Midbrain (tissue), 1 donor: ENCODE measurements at places on chromosomes 11 and 22.

- DNase-seq: no peak
These were observed 10.9 kb downstream of the MRGPRF start for GRCh38 chr11:69002110-69002569.

DNA sequence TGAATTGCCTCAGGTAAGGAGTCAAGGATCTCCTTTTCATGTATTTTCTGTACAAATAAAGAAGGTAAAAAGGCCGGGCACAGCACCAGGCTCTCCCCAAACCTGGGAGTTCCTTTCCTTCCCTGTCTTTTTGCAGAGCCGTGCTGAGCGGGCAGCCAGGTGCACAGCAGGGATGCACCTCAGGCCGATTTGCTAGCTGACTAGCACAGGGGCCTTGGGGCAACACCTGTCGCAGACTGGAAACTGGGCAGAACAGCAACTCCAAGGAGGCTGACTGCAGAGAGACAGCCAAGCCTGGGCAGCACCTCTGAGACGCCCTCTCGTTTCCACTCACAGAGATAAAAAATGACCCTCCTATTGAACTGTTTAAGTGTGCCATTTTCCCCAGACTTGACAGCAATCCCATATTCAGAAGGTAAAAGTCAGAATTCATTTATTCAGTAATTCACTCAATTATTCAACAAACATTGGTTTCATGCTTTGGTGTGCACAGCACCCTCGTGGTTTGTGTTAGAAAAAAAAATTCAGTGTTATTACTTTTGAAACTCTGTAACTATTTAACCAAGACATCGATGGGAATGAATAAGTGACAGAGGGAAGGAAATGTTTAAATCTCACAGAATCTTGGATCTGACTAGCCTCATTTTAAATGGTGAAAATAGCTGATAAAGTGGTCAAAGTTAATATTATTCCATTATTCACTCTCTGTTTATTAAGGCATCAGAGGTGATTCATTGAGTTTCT is 120.9 kb downstream of the GALNT18 start:
- DNase-seq: no peak

- DNase-seq: no peak
These were observed 816.3 kb downstream of the NTM start for GRCh38 chr11:132186699-132187098.

- peak; percentile 33 for DNase-seq
These were observed 14.9 kb upstream of the MS4A4A start for GRCh38 chr11:60265373-60266214.

DNA sequence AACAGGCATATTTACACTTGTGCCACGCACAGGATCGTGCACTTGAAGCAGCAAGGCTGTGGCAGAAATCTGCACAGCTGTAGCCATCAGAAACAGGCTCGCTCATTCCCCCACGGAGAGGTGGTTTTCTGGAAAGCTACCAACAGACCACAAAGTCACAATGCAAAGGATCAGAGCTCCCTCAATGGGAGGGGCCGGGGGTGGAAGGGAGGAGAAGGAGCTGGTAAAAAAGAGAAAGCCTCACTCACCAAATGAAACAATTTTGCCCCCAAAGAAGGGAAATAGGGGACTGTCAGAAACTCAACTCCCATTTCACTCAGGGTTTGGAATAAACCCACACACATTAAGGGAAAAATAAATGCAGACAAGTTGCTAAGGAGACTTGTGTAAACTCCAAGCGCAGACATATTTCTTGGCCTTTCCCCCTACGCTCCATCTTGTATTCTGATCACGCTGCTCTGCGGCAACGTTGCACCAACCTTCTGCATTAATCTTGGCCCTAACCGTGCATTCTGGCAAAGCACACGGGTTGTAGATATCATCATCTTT is 43.2 kb upstream of the BLID start:
- peak; percentile 70 for DNase-seq

DNA sequence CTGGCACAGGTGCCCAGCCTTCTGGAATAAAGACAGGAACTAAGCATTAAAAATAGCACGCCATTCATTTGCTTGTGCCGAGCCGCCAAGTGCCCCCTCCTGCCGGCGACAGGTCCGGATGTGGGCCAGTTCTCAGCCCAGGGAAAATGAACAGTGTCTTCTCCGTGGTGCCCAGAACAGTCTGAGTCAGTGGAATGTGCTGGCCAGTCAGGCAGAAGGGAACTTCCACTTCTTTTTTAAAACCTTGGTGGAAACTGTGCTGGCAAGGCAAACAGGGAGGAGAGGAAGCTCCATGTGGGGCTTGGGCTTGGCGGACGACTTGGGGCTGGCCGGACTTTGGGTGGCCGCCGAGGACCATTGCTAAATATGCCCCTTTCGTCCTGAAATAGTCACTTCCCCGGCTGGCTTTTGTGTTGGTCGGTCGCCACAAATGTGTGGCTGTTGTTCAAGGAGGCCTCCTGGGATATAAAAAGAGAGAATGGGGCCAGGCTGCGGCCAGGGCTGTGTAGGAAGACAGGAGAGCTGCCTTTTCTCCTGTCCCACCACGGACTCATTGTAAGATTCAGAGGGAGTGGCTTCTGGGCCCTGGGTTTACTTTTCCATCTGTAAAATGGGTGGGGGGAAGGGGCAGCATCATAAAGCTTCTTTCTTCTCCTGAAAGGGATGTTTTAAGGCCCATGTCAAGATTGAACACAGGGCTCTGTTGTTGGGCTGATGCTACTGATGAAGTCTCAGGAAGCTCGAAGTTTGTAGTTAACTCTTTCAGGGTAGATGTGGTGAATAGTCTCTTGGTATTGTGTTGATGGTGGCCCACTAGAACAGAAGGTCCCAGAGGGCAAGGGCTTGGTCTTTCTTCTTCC is 101.0 kb downstream of the PTPRJ start:
- DNase-seq: peak; percentile 74

- no peak for DNase-seq
These were observed 5.5 kb downstream of the CHRDL2 start for GRCh38 chr11:74725701-74726100.

DNA sequence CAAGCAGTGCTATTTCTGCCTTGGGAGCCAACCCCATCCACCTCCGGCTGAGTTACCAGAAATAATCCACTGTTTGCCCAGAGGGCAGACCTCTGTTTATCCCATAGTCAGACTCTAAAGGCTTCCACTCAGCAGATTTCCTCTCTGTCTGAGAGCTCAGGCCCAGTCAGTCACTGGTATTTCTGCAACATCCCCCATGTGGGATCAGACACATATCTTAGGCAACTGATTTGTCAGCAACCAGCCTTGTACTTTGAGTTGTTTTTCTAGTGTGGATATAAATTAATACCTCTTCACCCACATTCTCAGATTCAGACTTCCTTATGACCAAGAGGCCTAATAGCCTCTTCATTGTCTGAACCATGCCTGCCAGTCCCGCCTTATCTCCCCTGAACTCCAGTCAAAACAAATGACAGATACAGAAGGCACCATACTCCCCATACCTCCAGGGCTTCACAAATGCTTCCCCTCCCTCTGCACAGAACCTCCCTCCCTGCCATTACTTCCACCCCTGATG is 193.6 kb downstream of the FAM76B start:
- DNase-seq: no peak

- no peak for DNase-seq
These were observed 9.8 kb downstream of the PPFIBP2 start for GRCh38 chr11:7523416-7524210.

GRCh38 chr22:35219012-35219411 is 38.3 kb upstream of the HMGXB4 start:
- DNase-seq: no peak

- DNase-seq: no peak
These were observed 323 bp upstream of the PANX1 start for GRCh38 chr11:94128291-94128745.

DNA sequence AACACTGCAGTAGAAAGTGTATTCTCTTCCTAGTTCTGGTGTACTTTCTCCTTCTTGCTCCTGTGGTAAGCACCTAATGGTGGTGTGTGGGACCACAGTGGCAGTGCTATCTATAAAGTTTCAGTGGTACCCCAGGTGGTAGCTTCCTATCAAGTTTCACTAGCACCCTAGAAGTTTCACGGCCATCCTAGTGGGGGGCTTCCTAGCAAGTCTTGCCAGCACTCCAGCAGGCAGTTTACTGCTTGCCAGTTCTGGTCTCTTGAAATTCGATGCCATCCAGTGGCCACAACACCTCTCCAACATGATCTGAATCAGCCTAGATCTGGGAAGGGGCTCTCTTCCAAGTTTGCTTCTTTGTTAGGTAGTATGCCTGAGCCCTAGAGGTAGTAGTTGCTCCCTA is 229.6 kb downstream of the SWAP70 start:
- no peak for DNase-seq

- DNase-seq: no peak
These were observed 14.7 kb upstream of the ARHGAP8 start for GRCh38 chr22:44737406-44738346.

- peak; percentile 69 for DNase-seq
These were observed at the start of gene NPTXR for GRCh38 chr22:38843657-38844314. Gene NPTXR (minus strand): TSS chr22:38844028.

DNA sequence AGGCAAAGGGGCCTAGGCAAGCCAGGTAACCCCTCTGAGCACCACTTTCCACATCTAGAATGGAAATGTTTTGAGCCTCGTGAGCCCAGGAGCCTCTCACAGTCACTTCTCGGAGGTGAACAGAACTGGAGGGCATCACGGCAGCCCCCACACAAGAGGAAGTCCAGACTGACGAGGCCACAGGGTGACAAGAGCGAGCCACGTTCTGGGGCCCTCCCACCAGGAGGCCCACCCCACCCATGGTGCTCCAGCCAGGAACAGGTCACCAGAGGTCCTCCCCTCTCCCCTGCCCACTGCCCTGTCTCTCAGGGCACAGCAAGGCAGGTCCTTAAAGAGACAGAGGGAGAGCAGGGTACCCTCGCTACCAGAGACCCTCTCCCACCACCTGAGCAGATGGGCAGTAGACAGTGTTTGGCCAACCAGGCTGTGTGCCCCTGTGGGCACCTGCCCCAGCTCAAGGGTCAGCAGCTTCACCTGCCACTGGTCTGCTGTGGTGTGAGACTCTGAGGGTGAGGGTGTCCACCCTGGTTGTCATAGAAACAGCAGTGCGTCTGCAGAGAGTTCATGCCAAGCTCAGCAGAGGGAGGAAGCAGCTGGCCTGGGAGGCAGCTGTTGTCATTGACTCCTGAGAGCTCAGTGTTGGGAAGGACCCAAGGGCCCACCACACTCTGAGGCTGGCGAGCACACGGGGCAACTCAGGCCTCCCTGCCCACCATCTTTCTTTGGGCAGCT is 31.4 kb downstream of the RSPH14 start:
- DNase-seq: peak; percentile 14

DNA sequence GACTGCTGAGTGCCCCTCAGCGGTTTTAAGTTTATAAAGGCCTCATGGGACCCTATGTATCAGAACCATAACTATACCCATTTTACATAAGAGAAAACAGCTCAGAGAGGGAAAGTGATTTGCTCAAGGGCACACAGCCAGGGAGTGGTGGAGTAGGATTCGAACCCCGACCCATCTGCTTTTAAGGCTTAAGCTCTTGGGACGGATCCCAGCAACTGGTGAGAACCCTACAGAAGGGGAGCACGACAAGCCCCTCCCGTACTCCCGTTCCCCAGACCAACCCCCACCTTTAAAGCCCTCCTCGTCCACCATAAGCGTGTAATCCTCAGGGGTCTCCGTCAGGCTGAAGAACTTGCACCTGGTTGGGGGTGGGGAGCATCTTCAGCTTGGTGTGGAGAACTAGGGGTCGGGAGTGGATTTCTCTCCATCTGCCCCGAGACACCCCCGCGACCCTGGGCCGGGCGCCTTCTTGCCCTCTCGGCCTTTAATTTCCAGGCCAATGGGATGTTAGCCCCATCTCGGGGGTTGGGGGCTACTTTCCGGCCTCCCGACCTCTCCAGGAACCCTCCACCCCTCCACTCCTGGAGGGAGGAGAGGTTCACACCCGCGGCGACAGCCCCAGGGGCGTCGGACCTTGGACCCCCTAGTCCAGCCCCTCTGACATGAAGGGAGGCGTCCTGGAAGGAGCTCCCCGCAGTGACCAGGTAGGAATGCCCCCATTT is 725 bp downstream of the CASTOR1 start:
- DNase-seq: no peak

- no peak for DNase-seq
These were observed at the start of gene MS4A1 for GRCh38 chr11:60455531-60456042. Gene MS4A1 (plus strand): TSS chr11:60455847. CDS start chr11:60462375, 6,528 bp downstream.

DNA sequence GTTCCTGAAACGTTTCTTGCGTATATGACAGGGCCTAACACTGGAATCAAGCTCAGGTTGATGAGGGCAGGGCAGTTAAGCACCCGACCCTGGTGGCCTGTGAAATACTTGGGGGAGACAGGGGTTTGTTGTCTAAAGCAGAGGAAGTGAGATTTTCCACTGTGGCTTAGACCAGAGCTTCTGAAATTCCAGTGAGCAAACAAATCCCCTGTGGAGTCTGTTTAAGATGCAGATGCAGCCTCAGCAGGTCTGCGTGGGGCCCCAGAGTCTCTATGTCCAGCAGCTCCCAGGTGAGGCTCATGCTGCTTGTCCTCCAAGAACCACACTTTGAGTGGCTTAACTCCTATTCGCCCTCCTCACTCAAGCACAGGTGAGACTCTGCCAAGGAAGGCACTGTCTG is 39.1 kb upstream of the PRAME start:
- DNase-seq: no peak

- DNase-seq: no peak
These were observed 60.0 kb downstream of the MYEOV start for GRCh38 chr11:69353696-69354544.

DNA sequence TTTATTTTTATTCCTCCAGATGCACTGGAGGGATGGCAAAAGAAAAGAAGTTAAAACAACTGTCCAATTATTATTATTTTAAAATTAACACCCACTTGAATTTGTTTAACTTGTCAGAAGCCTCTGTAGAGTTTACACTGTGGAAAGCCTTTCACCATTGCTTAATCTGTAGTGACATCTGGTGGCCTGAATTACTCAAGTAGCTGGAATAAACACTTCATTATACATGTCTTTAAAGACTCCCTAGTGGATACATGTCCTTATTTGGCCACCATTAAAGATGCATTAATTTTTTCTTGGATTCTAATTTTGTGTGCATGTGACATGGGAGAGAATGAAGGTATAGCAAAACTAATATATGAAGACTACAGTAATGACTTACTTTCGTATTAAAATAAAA is 1496.5 kb downstream of the FAM181B start:
- peak; percentile 50 for DNase-seq

- no peak for DNase-seq
These were observed 39.8 kb upstream of the SLC35C1 start for GRCh38 chr11:45765107-45765668.

DNA sequence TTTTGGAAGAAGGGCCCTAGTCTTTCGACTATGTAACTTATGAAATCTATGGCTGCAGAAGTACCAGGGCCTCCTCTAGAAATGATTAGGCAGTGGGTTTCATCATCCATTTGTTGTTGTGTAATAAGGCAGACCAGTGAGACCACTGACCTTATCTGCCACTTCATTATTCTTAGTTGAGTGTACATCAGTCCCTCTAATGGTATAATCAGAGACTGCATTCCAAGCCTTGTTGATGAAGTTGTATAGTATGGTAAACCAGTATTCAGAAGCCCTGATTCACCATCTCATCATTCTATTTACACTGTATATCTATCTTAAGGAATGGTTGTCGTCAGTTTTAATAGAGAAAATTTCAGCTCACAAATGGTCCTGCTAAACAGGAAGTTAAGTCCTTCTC is 32.2 kb upstream of the GRIA4 start:
- DNase-seq: no peak

GRCh38 chr11:111335549-111335948 is 37.2 kb downstream of the POU2AF3 start:
- DNase-seq: no peak

- no peak for DNase-seq
These were observed 19.9 kb downstream of the FADS2 start for GRCh38 chr11:61847914-61848581.

- DNase-seq: no peak
These were observed 4.2 kb downstream of the VPS26B start for GRCh38 chr11:134228625-134229024.

- DNase-seq: no peak
These were observed 17.9 kb downstream of the CAPN5 start for GRCh38 chr11:77084581-77085191.

- no peak for DNase-seq
These were observed 5.1 kb downstream of the APBB1 start for GRCh38 chr11:6413791-6414201.
